ENCODE measurements at places on chromosomes 1 and 21.

DNA sequence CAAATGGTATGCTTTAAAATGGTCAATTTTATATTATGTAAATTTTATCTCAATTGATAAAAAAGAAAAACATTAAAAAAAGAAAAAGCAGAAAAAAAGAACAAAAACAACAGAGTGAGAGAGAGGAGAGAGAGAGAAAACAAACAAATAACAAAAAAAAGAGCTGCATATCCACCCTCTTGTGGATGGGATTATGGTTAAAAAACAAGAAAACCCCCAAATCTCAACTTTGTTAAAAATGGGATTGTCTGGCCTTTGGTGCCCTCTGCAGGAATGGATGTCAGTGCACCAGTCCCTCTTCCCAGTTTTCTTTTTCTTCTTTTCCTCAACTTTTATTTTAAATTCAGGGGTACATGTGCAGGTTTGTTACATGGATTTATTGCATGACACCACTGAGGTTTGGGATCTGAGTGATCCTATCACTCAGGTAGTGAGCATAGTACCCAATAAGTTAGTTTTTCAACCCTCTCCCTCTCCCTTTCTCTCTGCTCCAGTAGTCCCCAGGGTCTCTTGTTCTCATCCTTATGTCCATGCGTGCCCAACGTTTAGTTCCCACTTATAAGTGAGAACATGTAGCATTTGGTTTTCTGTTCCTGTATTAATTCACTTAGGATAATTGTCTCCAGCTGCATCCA is 28.1 kb downstream of the RNF187 start:
- DNase-seq: peak; percentile 35

DNA sequence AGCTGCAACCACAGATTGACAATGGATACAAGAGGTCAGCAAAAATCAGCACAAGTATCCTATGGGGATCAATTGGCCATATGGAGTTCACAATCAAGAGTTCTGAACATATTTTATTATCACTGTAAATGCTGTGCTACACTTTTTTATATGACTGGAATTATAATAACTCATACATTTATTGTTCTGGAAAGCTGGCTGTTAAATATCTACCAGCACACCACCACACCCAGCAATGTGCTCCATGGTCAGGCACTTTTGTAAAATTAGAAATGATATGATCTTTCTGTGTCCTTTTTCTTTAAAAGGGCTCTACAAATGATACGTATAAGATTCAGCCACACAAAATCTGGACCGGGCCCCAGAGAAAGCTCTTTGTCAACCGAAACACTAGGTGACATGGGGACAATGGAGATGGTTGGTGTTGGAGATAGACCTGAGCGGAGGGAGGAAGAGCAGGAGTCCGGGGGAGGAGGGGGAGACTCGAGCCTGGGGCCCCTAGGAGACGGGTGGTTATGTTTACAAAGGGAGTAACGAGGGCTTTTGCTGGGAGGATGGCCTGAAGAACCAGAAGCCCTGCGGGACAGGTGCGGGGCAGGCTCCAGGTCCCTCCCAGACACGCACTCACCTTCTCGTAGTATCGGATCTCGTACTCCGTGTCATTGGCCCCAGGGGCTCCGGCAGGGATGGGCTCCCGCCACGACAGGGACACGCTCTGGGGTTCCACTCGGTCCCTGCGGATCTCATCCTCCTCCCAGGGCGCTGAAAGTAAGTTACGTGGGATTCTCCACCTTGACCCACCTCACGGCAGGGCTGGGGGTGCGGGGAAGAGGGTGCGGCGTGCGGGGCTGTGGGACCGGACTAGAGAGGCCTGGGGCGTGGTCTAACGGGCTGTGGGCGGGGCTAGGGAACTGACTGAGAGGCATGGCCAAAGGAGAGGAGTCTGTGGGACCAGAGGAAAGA is 30.0 kb downstream of the EPHA10 start:
- DNase-seq: no peak

DNA sequence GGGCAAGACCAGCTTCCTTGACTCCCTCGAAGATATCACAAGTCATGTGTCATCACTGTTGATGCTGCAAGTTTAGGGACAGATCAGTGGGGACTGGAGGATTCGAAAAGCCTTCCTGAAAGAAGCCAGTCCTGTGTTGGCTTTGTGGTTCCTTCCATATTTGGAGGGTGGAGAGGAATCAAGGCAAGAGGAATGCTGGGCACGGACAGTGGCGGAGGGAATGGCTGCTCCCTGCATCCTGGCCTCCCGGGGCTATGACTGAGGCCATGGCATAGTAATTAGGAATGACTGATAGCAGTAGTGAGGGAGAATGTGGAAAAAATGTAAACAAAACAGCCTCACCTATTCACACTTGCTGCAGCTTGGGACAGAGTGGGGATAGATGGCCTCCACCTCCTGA is 36.4 kb downstream of the VANGL1 start:
- no peak for DNase-seq

- DNase-seq: no peak
Observed at GRCh38 chr1:119080586-119080985, 59.9 kb downstream of the WARS2 start.

- DNase-seq: no peak
Observed at GRCh38 chr1:202836623-202837403, 26.1 kb downstream of the PCAT6 start.

- no peak for DNase-seq
Observed at GRCh38 chr1:230396966-230397365, 29.2 kb downstream of the PGBD5 start.

DNA sequence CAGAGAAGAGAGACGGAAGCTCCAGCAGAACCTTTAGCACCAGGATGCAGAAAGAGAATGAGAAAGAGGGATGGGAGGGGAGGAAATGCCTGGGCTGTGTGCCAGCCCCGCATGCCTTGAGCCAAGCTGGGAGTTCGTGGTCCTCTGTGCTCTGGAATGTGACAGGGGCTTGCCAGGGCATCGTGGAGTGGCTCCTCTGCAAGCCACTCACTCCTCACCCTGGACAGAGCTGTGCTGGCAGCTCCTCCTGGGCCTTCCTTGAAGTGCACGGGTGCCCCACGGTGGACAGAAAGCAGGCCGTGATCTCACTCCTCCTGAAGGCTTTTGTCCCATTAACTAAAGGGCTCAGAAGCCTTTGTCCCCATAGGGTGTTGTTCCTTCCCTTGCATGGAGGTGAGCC is 34.8 kb upstream of the PRELP start:
- DNase-seq: no peak

GRCh38 chr21:31501926-31502325 is 157.6 kb upstream of the SOD1 start:
- no peak for DNase-seq

DNA sequence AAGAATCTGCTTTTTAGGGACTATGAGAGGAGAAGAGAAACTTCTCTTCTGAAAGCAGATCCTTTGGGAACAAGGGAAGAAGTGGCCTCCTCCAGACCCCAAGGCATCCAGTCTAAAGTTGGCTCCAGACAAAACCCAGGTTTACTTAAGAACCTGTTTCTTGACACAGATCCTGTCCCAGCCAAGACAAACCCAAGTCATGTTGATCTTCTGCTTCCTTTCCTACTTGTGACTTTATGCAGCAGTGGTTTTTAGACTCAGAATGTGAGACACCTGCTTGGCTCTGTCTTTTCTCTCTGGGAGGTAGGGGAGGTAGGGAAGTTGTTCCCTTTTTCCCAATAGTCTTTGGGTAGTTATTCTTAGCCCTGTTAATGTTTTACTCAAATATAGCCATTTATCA is 38.3 kb downstream of the ELAPOR1 start:
- DNase-seq: no peak

DNA sequence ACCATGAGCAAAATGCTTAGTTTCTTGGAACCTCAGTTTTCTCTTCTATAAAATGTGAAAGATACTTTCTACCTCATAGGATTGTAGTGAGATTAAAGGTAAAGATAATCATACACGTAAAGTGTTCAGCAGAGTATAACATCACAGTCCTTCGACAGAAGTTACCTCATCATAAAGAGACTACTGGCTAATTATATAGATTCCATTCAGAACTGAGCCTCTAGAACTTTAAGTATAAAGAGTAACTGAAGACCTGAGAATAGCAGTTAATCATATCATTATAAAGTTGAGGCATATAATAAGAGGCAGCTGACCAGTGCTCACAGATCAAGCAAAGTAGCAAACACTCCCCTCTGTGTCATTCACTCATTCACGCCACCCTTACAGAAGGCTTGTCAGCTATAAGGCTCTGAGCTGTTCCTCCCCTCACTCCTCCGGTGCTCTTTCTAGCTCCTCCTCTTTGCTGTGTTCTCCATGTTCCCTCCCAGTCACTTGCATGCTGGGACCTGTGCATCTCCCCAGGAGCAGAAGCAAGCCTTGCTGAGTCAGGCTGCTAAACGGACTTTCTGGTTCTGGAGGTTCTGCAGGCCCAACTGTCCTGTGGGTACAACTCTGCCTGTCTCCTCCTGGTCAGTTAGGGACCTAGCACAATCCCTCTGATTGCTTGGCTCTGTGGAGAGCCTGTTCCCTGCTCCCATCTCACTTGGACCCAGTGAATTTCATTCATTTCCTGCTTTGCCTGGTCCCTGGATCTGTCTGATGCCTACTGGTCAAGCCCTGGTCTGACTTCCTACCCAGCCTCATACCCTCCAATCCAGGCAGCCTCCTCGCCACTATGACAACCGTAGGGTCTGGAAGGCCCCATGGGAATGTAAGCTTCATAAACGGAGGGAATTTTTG is 28.3 kb upstream of the LY9 start:
- peak; percentile 74 for DNase-seq

- DNase-seq: no peak
Observed at GRCh38 chr21:34072145-34073031, 990 bp upstream of the MRPS6 start.

- DNase-seq: no peak
Observed at GRCh38 chr1:57350610-57351009, 73.2 kb downstream of the DAB1 start.

DNA sequence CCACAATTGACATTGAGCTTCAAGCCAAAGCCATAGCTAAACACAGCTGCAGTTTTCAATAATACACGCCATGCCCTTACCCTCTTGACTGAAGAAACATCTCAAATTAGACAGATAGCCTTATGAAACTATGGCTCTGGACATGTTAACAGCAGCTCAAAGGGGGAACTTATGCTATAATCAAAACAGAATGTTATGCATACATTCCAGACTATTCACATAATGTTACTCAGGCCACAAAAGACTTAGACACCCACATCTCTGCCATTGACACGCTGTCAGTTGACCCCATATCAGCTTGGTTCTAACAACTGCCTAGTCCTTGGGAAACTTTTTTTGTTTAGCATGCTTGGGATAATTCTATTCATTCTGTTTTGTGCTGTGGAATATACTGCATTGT is 2.3 kb upstream of the NENF start:
- DNase-seq: no peak

GRCh38 chr1:10905841-10906655 is 106.4 kb upstream of the TARDBP start:
- no peak for DNase-seq

DNA sequence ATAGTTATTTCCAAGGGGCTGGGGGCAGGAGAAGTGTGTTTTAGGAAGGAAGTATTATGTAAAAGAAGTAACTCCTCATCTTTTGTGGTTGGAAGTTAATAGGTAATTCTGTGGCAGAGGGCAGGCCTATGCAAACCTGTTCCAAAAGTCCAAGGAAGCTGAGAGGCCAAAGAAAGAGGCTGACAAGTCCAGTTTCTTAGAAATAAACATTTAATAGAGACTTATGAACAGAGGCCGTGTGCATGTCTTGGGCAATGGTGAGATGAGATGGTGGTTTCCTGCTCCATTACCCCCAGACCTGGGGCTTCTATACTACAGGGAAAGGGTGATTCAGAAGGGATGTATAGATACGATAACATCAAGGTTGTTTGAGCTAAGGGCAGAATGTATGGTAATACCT is 7.6 kb upstream of the CA14 start:
- DNase-seq: no peak
